ENCODE measurements at places on chromosomes 3 and 15.

GRCh38 chr3:81838457-81838856 is 77.0 kb upstream of the GBE1 start:
- DNase-seq, result no peak

GRCh38 chr3:131036200-131036816 is 9.6 kb downstream of the NEK11 start:
- DNase-seq, result no peak

DNA sequence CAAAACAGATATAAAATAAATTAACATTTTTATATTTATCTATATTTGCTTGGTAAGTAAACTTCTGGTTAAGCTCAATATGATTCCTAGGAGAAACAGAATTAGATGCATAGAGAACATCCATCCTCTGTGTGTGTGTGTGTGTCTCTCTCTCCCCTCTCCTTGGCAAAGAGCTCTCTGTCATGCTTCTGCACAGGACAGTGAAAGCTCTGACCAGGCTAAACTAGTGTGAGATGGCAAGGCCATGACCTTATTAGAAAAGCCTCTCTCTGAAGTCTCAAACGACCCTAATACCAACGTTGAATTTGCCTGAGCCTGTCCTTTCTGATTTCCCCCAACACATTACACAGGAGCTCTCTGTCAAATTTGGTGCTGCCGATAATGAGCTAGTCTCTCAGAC is 746.0 kb downstream of the VGLL3 start:
- no peak for DNase-seq

GRCh38 chr3:142975316-142975995 is 12.0 kb upstream of the PAQR9 start:
- DNase-seq, result no peak

- no peak for DNase-seq
These were observed 11.8 kb upstream of the KCNAB1 start for GRCh38 chr3:156108616-156109015.

DNA sequence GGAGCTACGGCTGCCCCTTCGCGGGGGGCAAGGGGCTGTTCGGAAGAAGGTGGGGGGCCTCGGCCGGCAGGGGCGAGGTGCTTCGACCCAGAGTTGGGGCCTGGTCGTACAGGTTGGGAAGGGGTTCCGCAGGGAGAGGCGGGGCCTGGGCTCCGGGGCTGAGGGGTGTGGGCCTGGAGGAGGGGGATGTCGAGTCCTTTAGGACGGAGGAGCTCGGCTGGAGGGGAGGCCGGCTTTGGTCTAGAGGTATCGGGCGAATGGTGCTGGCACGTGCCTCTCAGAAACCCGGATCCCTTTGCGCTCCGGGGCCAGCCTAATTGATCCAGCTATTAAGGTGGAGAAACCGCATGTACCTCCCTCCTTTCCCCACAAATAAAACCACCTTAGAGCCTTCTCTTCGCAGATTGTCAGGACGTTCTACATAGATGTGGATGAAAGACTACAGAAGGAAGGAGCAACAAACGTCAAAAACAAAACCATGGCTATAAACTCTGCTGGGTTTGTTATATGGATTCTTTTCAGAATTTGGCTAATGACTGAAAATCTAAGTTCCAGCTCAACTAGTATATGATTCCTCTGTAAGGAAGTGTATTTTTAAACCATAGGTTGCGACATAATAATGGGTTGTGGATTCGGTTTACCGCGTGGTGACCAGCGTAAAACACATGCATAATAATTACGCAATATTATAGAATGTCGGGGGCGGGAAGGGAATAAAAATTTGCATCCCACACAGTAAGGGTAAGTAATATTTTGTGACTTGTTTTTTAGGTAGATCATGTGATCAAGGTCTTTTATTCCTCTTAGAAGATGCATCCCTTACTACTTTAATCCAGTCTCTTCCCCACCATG is 644 bp upstream of the NGLY1 start:
- peak; percentile 92 for DNase-seq

GRCh38 chr3:13844911-13845310 is 35.0 kb downstream of the WNT7A start:
- no peak for DNase-seq

GRCh38 chr3:34056951-34057390 is 258.5 kb downstream of the PDCD6IP start:
- DNase-seq, result no peak

DNA sequence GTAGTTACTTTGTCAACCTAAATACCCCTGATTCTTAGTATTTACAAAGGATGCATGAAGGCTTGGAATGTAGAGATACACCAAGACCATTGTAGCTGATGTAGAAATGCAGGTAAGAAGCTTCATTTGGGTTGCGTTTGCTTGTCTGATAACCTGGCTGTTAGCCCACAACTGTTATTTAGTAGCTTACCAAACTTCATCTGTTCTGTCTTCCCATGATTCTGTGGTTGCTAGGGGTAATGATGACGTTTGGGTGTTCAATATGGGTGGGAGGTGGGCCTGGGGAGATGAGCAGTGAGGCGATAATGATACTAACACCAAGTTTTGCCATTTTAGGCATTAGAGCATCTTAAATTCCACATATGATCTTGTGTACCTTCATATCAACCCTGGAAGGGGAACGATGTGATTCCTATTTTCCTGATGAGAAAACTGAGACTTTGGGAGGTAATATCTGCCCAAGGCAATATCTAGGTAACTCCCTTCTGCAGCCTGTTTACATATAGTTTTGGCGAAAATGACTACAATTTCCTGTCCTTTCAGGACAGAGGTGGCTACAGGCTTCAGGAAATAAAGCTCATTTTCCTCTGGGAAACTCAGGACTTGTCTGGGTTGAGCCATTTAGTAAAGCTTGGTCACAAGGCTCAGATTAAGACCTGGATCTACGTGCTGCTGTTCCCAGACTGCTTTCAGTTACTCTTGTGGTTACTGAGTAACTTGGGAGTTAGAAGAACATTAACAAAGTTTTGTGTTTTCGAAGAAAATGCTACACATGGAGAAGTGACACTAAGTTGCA is 26.8 kb downstream of the FNDC3B start:
- DNase-seq, result no peak

DNA sequence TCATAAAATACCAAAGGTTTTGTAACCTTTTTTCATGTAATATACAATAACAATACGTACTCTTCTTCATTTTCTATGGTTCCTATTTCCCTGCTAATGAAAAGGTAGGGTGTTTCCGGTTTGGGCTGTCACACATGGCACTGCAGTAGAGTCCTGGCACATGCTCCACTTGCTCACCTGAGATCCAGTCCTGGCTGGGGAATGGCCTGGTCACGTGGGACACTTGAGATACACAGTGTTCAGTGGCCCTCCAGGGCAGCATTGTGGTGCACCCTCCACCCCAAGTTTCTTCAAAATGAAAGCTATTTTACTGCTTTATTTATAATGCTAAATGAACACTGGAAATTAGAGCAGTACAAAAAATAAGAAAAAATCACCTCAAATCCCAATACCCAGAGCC is 23.2 kb downstream of the MRPS25 start:
- DNase-seq, result no peak

- DNase-seq, result no peak
These were observed 453.2 kb upstream of the PROK2 start for GRCh38 chr3:72238010-72238691.

GRCh38 chr3:27758083-27758482 is 36.0 kb upstream of the EOMES start:
- no peak for DNase-seq

- DNase-seq, result no peak
These were observed 101.1 kb downstream of the RPLP1 start for GRCh38 chr15:69553686-69554085.

GRCh38 chr3:69144631-69145245 is 22.3 kb upstream of the LMOD3 start:
- DNase-seq, result no peak

- no peak for DNase-seq
These were observed 771 bp downstream of the MPI start for GRCh38 chr15:74890665-74890960.

DNA sequence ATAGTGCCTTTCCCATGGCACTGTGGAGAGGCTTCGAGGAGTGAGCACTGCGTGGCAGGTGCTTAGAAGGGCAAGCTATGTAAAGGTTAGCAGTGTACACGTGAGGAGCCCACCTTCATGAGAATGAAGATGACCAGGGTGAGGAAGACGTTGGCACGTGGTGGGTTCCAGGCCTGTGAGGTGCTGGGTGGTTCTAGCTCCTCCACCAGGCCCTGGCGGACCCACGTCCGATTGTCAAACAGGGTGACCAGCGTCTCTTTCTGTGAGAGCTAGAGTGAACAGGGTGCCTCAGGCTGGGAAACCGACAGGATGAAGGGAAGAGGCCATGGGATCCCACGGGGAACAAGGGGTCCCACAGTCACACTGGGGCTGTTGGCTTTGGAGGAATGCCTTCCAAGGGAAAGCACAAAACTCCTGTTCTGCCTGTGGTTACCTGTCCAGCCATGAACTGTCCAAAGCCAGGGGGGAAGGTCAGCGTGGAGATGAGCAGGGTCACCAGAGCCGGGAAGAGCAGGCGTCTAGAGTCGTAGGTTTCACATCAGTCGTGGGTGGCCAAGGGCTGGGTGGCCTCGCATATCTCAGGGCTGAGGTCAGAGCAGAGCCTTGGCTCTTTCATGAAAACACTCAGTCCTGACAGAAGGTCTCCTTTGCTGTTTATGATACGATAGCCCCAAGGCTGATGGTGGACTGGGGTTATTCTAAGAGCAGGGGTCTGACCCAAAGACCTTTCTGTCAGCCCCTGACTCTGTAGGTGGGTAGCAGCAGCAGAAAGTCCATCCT is 6.0 kb downstream of the CLCN2 start:
- peak; percentile 65 for DNase-seq

GRCh38 chr3:149800693-149801092 is 8.3 kb upstream of the ANKUB1 start:
- DNase-seq, result no peak

DNA sequence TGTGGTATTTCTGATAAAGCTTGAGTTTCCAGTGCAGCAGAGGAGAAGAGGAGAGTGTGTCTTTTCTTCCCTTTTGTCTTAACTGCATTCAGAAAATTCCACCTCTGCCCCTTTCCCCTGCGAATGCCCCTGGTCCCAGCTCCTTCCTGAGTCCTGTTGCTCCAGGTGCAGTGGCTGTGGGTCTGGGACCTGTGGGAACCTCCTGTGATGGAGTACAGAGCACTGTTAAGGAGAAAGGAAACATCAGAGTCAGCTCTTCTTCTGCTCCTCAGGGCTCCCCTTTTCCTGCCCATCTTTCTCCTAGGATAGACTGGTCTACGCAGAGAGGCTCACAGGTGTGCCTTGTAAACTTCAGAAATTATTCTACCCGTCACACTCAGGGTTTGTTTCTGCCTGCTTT is 165.8 kb upstream of the ROPN1 start:
- no peak for DNase-seq

DNA sequence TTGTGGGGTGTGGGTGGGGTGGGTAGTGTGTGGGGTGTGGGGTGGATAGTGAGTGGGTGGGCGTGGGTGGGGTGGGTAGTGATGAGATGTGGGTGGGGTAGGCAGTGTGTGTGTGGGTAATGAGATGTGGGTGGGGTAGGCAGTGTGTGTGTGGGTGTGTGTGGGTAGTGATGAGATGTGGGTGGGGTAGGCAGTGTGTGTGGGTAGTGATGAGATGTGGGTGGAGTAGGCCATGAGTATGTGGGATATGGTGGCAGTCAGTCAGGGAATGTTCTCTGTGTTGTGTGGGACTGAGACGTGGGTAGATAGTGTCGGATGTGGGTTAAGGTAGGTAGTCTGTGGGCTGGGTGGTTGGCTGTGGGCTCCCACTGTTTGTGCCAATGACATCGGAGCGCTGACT is 7.1 kb downstream of the MINAR1 start:
- DNase-seq, result no peak

- DNase-seq, result no peak
These were observed 406.2 kb downstream of the LSAMP start for GRCh38 chr3:116038968-116039650.

- DNase-seq, result peak; percentile 70
These were observed 42.7 kb downstream of the EIF2AK4 start for GRCh38 chr15:39976291-39977274.

DNA sequence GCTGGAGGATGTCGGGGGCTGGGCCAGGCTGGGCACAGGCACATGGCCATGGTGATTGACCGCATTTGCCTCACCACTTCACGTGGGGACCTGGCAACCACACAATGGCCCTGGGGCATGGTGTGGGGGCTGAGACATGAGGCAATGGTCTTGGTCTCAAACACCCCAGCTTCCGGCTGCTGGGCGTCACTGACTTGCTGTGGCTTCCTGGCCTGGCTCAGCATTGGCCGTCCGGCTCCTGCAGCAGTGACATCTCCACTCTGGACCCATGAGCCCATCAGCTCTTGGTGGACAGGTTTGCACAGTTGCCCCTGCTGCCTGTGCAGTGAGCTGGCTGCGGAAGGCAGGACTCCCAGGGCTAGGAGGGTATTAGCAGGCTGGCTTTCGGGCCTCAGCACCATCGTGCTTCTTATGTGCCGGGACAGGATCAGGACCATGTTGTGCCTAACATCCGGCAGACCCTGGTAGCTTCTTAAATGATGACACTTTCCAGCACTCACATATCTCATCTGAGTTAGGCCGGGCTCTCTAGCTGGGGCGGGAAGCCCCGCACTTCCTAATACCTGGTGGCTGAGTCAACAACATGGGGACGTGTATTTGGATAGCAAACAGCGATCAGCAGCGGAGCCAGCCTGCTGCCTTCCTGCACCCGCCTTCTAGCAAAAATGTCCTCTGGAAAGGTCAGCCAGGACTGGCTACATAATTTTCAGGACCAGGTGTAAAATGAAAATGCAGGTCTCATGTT is 34.1 kb downstream of the ZNF710 start:
- DNase-seq, result peak; percentile 71

GRCh38 chr15:63556246-63556645 is 40.9 kb upstream of the FBXL22 start:
- no peak for DNase-seq

GRCh38 chr3:194203482-194204041 is 67.6 kb downstream of the HES1 start:
- no peak for DNase-seq

DNA sequence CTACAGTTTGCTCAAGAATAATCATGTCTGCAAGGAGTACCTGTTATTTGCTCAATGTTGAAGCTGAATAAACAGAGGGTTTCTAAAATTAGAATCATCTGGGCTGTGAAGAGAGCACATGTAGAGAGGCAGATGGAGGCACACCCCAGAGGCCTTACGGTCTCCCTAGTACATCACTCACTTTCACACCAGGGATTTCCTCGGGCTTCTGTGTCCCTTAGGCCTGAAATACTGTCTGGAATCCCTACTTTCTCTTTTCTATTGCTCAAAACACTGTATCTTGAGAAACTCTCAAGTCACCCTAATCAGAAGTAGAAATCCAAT is 473.7 kb upstream of the ROBO2 start:
- no peak for DNase-seq

- no peak for DNase-seq
These were observed 150.3 kb downstream of the RPLP1 start for GRCh38 chr15:69602921-69603320.

GRCh38 chr3:47404431-47404876 is 23.6 kb downstream of the PTPN23 start:
- peak; percentile 86 for DNase-seq

DNA sequence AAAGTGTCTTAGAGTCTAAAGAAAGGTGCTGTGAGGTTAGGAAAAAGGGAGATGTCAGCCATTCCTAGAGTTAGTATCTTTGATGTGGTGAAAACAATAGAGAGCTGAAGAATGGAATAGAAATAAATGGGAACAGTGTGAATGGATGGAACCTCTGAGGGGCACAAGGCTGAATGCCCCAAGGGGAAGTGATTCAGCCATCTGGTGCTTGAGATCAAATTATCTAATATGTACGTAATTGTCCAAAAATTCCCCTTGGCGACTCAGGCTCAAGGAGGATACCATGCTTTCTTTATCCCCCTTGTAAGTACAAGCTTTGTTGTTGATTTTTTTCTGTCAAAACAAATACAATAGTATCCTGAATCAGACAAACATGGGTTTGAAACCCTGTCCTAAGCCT is 361.6 kb downstream of the LSAMP start:
- no peak for DNase-seq

Measured in posterior cingulate gyrus (tissue), 11 donors.